ENCODE measurements at places on chromosomes 7 and 10.

GRCh38 chr7:140654109-140654387 is 13.4 kb upstream of the DENND2A start:
- no peak for DNase-seq

GRCh38 chr7:101608772-101609713 is 20.1 kb downstream of the MYL10 start:
- DNase-seq, result no peak

DNA sequence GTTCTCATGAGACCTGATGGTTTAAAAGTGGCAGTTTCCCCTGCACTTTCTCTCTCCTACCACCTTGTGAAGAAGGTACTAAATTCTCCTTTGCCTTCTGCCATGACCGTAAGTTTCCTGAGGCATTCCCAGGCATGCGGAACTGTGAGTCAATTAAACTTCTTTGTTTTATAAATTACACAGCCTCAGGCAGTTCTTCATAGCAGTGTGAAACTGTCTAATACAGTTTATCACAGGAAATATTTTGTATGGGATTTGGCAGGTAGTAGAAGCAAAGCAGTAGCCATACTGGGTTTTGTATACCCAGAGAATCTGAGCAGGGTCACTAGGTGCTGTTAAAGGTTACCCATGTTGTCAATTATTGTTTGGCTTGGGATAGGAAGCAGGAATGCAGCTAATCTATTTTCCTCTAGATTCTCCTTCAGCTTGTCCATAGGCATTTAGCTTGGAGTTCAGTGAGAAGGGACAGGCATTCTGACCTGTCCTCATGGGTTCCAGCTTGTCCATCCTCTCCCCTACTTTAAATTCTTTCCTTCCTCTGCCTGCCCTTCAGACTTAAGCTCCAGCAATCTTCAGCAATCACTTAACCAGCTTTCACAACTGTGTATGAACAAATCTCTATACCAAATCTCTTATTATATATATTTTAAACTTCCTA is 186.7 kb downstream of the PCLO start:
- no peak for DNase-seq

DNA sequence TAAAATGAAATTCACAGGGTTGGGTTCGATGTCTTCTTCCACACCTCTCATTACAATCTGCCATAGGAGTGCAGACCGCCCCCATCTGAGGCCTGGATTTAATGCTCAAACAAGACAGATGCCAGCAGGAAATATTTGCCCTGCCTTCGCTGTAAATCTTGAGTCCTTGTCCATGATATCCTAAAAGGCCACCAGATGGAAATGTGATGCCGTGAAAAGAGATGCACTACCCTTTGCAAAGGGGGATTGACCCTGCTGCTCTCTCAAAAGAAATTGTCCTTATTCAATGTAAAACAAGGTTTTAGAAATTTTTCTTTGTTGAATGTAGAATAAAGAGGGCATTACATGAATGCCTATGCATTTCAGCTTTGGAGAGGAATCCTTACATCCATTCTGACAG is 37.5 kb downstream of the AGAP4 start:
- no peak for DNase-seq

DNA sequence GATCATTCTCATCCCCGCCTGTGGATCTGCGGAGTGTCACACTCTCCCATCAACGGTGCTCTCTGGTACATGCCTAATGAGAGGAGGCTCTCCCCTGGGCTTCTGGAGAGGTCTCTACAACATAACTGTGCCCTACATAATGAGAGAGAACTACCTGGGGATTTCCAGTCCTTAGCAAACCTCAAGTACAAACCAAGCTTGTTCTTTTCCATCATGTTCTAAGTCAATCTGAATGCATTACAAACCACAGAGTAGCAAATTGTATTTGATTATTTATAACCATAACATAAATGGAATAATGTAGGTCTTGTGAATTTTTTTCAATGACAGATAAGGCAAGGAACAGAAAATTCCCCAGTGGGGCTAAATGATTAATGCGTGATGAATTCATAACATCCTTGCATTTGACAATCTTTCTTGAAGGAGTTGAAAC is 412.4 kb upstream of the NRP1 start:
- no peak for DNase-seq

DNA sequence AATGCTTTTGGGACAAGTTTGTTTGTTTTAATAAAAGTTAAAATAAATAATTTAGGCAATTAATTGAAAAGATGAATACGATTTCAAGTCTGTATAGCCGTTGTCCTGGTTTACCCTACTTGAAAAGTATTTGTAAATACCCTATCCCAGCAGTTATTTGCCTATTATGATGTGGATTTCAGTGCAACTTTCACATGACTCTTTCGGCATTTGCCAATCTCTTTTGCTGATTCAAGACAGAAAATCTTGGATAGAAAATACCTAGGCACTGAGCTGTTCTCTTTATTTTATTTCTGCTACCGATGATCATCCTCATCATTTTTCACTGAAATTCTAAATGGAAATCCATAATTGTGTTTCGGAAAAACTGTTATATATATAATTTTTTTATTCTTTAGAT is 125.9 kb upstream of the FZD8 start:
- no peak for DNase-seq

DNA sequence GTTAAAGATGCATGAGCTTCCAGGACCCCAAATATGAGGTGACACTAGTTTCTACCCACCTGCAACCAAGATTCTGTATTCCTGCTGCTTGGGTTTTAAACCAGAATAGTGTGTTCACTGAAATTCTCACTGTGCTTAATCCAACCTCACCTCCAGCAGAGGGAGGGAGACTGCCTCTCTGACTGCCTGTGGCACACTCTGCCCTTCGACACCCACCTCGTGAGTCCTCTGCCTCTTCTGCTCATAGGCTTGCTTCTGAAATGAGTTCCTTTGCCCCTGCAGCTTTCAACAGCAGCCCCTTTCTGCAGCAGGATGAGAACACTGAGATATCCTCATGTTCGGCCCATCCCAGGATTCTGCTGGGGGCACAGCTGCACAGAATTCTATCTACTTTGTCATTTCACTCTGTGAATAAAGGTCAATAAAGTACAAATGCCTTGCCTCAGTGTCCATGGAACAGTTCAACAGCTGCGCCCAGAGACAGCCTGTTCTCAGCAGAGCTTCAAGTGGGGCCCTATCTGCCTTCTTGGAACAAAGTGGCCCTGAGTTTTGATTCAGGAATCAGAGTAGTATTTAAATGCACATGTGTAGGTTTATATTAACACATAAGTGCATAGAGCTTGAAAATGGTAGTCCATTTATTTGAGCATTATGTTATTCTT is 632.5 kb downstream of the TNS3 start:
- no peak for DNase-seq

- DNase-seq, result no peak
Observed at GRCh38 chr7:44273681-44274622, 51.4 kb downstream of the CAMK2B start.

- no peak for DNase-seq
Observed at GRCh38 chr7:98216941-98217622, 5.8 kb downstream of the BHLHA15 start.

GRCh38 chr7:24920451-24921361 is 59.3 kb downstream of the OSBPL3 start:
- no peak for DNase-seq

DNA sequence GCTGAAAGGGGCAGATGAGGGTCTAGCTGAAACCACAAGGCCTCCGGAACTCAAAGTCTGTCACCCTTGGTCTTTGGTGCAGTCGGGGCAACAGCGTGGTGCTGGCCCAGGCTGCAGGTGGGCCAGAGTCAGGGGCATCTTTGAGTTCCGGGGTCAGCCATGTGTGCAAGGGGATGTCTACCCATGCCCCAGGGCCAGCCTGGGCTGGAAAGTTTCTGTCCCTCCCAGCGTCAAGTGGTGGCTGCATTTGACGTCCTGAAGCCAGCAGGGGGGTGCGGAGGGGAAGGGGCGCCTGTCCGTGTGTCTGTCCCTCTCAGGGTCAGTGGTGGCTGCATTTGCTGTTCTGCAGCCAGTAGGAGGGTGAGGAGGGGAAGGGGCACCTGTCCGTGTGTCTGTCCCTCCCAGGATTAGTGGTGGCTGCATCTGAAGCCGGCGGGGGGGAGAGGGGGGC is 638 bp downstream of the BRAT1 start:
- no peak for DNase-seq

DNA sequence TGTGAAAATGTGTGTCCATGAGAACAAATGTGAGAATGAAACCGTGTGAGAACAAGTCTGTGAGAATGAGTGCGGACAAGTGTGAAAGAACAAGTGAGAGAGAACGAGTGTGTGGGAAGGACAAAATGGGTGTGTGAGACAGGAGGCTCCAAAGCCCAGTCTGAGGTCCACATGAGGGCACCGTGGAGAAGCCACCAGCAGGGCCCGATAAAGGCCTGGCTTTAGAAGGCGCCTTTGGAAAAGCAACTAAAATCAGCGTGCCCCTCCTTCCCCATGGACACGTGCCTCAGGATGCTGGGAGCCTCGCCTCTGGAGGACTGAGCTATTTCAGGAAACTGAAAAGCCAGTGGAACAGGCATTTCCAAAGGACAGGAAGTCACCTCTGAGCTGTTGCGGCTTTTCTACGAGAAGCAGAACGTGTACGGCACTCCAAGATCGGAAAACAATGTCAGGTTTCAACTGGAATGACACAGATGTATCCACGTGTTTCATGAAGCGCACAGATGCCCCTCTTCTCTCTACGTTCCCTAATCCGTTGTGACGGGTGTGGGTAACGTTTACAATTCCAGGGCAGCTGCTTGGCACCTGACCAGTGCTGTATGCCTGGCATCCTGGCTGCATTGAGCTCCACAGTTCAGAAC is 46.4 kb downstream of the ESYT2 start:
- no peak for DNase-seq

- no peak for DNase-seq
Observed at GRCh38 chr10:60908896-60909295, 35.1 kb downstream of the RHOBTB1 start.

DNA sequence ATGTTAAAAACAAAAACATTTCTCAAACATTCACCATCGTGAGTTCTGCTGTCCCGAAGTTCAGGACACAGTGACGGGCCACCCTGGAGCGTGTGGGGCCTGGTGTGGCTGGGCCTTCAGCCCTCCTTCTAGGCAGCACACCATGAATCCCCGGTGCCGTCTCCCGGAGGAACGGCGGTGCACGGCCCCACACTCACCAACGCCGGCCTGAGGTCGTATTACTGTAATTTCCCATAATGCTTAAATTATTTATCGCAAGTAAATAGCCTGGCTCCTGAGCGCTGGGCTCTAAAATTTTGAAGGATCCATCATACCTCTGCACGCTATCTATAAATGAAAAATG is 1.4 kb downstream of the STK32C start:
- no peak for DNase-seq

DNA sequence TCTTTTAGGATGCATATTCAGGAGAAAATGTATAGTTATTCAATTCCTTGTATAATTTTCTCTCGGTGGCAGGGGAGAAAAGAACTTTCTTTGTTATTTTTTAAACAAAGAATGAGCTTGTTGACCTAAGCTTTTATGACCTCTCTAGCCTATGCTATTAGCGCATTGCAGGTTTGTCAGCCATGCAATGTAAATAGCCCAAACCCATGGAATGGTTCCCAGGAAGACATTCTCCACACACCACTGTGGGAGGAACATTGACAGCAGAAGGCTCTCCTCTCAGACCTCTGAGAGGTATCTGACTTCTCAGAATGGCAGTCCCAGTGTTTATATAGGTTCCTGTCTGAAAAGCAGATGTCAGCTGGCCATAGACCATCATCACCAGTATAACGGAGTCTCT is 19.6 kb upstream of the AGBL3 start:
- no peak for DNase-seq

DNA sequence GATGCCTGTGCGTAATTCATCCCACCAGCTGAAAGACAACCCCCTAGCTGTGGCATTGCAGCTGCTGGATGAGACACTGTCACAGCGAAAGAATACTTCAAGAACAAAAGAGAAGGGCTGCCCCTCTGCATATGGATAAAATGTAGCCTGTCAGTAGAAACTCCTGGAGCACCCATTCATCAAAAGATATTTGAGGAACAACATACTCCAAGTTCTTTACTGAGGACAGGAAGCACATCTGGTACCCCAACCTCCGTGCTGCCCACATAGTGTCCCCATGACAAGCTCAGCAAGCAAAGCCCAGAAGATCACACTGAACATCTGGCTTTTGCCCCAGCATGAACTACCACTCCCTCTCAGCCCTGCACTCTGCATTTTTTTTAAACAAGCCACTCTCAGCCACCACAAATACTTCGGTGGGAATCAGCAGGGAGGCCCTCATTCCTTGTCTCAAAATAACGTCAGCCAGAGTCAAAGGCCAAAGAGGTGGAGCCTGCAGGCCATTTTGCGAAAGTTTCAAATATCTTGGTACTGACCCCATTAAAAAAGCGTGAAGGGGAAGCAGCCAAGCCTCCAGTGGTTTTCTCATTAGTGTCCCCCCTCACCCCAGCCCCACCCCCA is 1.7 kb downstream of the CREB3L2 start:
- no peak for DNase-seq

DNA sequence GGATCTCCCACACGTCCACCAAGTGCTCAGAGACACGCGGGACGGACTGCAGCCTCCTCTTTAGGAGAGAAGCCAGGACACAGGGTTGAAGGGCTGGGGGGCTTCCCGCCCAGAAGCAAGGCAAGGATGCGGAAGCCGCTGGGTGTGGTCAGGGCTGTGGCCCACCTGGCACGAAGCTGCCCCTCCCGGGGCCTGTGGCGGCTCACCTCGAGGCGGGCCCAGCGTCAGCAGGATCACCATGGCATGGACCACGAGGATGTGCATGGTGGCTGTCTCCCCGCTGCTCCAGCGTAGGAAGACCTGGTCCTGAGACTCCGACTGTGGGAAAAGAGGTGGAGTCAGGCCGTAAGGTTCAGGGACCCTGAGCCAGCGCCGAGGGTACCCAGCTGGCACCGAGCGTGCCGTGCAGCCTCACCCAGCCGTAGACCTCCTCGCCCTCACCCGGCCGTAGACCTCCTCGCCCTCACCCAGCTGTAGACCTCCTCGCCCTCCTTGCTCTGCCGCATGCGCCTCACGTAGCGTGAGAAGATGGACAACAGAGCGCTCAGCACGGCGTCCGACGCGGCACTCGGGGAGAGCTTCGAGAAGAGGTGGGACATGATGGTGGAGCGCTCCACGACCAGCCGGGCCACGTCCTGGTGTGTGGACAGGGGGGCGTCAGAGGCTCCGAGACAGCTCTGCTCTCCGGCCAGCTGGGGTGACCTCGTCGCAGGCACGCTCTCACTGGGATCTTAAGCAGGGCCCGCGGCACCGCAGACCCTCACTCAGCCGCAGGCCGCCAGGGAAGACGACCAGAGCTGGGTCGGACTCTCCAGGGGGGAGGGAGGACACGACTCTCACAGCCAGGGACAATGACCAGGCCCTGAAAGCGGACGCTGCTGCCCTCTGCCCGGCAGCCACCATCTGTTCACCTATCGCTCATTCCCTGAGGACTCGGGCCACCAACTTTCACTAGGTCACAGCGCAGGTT is 20.4 kb downstream of the INTS1 start:
- no peak for DNase-seq
